ENCODE measurements at places on chromosomes 1 and 21.
A peak's percentile ranks its signal among the peaks of the same experiment; 100 is the strongest.

DNA sequence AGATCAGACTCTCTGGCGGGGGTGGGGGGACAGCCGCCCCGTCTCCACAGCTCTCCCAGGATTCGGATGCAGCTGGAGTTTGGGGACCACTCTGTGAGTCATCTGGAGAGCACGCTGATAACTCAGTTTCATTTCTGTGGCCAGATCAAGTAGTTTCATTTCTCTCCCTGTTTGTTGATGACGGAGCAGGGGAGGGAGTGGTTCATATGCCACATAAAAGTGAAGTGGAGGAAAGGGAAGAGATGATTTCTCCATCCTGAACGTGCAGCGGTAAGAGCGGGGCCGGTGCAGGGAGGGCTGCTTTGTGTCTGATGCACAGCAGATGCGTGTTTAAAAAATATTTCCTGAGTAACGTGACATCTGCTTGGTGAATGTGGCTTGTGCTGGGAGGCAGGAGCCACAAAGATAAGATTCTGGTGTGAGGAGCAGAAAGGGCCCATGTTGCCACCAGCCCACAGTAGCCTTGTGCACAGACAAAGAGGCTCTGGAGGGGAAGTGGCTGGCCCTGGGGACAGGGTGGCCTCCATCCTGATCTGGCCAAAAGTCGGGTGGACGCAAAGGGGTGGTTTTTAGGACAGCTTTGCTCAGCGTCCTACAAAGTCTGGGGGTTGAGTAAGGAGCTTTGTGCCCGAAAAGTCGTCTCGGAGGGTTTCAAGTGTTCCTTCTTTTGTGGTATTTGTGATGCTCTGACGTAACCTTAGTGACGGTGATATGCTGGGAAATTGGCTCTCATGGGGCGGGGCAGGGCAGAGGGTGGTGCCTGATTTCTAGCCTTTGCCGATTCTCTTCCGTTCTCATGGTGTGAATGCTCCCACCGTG, at the start of gene MX2:
MX2 (plus strand) TSS at position 242 of the 819 bp plus-strand sequence. CDS start 14,880 bp downstream, outside the sequence.
- H3K27ac ChIP-seq = peak within 1 kb of the TSS; percentile 85
- H3K27me3 ChIP-seq = no peaks in the 10 kb centered on the region
- H3K4me1 ChIP-seq = peaks cover 37% of the 10 kb centered on the region
- peak; percentile 74 for DNase-seq
- peak within 1 kb of the TSS; percentile 80 for H3K4me3 ChIP-seq

- H3K27me3 ChIP-seq = no peaks in the 10 kb centered on the region
- H3K4me1 ChIP-seq = peaks cover 67% of the 10 kb centered on the region
- H3K4me3 ChIP-seq = peak overlapping the region; percentile 54
- H3K27ac ChIP-seq = peak overlapping the region; percentile 5
- H3K36me3 ChIP-seq = peaks cover 4% of the 10 kb centered on the region
- no peak for DNase-seq
Measured at GRCh38 chr1:25628741-25629421, 12.3 kb downstream of the MAN1C1 start.

GRCh38 chr1:30277911-30278310, 445.5 kb downstream of the MATN1 start:
- peaks cover 9% of the 10 kb centered on the region for H3K27me3 ChIP-seq
- H3K4me3 ChIP-seq = no peak overlapping the region
- H3K36me3 ChIP-seq = no peaks in the 10 kb centered on the region
- no peak overlapping the region for H3K27ac ChIP-seq

DNA sequence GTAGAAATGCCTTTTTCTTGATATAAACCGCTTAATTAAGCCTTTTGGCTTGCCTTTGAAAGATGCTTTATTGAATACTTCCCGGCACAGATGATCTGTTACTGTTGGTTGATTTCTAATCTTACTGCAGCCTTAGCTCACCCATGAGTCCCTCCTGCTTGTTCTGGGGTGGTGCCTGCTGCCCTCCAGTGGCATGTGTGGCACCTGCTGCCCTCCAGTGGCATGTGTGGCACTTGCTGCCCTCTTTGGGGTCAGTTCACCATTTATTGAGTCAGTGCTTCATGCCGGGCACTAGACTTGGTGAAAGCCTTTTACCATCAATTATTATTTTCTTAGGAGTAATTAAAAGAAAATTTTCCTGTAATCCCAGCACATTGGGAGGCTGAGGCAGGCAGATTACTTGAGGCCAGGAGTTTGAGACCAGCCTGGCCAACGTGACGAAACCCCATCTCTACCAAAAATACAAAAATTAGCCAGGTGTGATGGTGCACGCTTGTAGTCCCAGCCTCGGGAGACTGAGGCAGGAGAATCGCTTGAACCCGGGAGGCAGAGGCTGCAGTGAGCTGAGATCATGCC, 54.3 kb downstream of the ADARB1 start:
- no peaks in the 10 kb centered on the region for H3K27me3 ChIP-seq
- H3K36me3 ChIP-seq = no peaks in the 10 kb centered on the region
- H3K4me1 ChIP-seq = peaks cover 16% of the 10 kb centered on the region
- no peak overlapping the region for H3K4me3 ChIP-seq
- DNase-seq = peak; percentile 78

DNA sequence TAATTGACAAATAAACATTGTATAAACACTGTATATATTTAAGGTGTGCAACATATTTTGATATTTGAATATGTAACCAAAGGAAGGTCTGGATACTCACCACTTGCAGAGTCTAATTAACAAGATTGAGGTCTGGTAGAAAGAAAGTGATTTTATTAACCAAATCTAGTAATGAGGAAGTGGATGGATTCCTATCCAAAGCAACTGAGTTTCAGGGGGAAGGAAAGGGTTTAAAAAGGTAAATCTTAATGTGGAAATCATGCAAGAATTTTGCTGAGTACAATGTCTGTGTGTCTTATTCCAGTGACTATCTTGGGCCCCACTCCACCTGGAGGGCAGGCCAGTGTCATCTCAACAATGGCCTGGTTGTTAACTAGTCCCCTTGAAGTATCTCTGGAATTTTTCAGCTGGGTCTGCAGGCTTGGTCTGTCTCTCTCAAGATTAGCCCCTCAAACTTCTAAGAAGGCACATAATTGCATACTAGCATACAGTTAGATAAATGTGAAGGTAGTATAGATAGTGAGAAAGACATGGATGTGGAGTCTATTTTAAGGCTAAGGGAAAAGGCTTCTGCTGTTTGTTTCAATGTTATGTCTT, 262.7 kb upstream of the RGS18 start:
- no peak overlapping the region for H3K4me3 ChIP-seq
- DNase-seq = no peak
- H3K36me3 ChIP-seq = no peaks in the 10 kb centered on the region
- no peaks in the 10 kb centered on the region for H3K4me1 ChIP-seq

GRCh38 chr1:81662913-81663526, 137.7 kb upstream of the ADGRL2 start:
- no peaks in the 10 kb centered on the region for H3K4me1 ChIP-seq
- no peak overlapping the region for H3K4me3 ChIP-seq

DNA sequence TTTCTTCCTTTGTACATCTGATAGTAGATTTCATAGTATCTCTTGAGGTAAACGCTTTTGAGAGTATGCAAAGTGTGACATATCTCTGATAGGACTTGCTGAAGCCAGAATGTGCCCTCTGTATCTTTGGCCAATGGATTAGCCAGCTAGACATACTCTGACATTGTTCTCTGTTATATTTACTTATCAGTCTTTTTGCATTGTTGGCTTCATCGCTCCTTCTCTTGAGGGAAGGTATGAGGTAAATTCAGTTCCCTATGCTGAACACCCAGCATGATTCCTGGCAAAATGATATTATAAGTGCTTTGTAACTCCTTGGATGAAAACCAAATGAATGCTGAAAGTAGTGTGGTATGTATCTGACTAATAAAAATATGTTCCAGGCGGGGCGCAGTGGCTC, 163.2 kb upstream of the CACYBP start:
- no peak for DNase-seq
- H3K4me1 ChIP-seq = no peaks in the 10 kb centered on the region
- H3K27me3 ChIP-seq = no peaks in the 10 kb centered on the region
- H3K27ac ChIP-seq = peak overlapping the region; percentile 83
- H3K4me3 ChIP-seq = no peak overlapping the region

- no peak overlapping the region for H3K4me3 ChIP-seq
- no peaks in the 10 kb centered on the region for H3K36me3 ChIP-seq
- peaks cover 5% of the 10 kb centered on the region for H3K4me1 ChIP-seq
- H3K27ac ChIP-seq = no peak overlapping the region
- DNase-seq = no peak
- no peaks in the 10 kb centered on the region for H3K27me3 ChIP-seq
Measured at GRCh38 chr1:59705466-59706302, 109.1 kb upstream of the HOOK1 start.

GRCh38 chr1:12469990-12470389, 148.0 kb downstream of the DHRS3 start:
- no peak for DNase-seq
- H3K4me1 ChIP-seq = peaks cover 85% of the 10 kb centered on the region
- no peak overlapping the region for H3K4me3 ChIP-seq

DNA sequence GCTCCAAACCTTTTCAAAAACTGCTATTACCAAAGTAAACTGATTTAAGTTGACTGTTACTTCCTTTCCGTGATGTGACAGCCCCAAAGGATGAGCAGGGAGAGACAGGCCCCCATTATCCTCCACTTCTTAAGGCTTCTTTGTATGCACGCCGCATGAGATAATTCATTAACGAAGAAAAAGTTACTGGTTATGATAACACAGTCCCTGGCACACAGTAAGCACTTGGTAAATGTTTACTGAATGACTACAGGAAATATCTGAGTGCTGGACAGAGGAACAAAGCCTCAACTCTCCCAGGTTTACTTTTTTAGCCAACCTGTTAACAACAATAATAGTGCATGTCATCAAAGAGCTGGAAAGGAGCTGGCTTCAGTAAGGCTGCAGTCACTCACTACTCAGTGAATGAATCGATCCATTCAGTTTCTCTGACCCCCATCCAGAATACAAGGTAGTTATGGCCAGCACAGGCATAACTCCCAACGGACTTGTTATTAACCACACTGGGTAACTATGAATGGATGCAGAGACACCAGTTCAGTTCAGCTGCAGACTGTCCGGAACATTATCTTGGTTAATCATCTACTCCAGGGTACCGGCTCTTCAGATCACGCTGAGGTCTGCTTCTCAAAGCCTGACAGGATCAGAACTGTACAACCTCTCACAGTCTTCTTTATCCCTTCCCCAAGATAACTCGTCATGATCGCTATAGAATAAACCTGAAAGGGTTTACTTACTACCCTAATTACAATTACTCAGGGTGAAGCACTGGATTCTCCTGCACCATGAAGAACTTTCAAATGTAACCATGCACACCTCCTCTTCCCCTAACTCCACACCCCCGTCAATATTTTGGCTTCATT, 58.3 kb downstream of the TGFBR3 start:
- no peak for DNase-seq
- H3K36me3 ChIP-seq = no peaks in the 10 kb centered on the region
- H3K4me1 ChIP-seq = peaks cover 27% of the 10 kb centered on the region
- H3K27me3 ChIP-seq = no peaks in the 10 kb centered on the region
- H3K4me3 ChIP-seq = no peak overlapping the region

DNA sequence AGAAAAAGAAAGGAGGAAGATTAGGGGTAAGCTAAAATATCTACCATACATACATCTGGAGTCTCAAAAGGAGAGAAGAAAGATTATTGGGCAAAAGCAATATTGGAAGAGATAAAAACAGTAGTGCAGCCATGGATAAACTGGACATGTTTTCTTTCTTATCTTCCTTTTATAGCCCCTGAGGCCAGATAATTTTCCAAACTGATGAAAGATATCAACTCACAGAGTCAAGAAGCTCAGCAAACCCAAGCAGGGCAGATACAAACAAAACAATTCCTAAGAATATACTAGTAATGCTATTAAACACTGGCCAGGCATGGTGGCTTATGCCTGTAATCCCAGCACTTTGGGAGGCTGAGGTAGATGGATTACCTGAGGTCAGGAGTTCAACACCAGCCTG, 5.8 kb upstream of the PSMB4 start:
- no peak overlapping the region for H3K27ac ChIP-seq
- DNase-seq = no peak
- no peaks in the 10 kb centered on the region for H3K27me3 ChIP-seq
- no peak overlapping the region for H3K4me3 ChIP-seq
- no peaks in the 10 kb centered on the region for H3K36me3 ChIP-seq
- H3K4me1 ChIP-seq = no peaks in the 10 kb centered on the region

GRCh38 chr1:62040973-62041372, 153.7 kb upstream of the L1TD1 start:
- H3K36me3 ChIP-seq = no peaks in the 10 kb centered on the region
- H3K4me3 ChIP-seq = no peak overlapping the region
- H3K27me3 ChIP-seq = no peaks in the 10 kb centered on the region
- H3K27ac ChIP-seq = no peak overlapping the region
- no peaks in the 10 kb centered on the region for H3K4me1 ChIP-seq

DNA sequence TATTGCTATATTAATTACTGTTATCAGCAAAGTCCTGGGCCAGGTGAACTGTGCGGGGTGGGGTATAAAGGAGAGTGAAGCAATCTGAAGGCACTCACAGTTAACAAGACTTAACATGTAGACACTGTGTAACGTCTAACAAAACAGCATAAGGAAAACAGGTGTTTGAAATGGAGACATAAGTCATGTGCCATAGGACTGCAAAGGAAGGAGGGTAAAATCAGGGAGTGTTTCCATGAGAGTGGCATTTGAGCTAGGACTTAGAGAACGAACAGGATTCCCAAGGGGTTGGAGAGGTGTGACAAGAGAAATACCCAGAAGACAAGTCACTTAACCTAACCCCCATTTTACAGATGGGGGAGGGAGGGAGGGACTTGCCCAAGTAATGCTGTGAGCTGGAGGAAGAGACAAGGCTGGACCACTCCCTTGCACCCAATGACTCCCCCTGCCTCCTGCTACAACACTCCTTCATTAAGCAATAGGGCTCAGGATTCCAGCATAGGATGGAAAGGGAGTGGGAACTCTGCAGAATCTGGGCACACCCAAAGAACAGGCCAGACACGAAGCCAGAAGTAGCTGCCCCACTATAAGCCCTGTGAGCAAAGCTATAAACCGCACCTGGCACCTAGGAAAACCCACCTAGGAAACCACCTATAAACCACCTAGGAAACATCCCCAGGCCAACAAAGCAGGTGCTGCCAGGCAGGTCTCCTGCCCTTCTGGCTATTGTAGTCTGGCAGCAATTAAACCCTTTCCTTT, 6.6 kb downstream of the PEF1 start:
- no peaks in the 10 kb centered on the region for H3K36me3 ChIP-seq
- H3K4me3 ChIP-seq = no peak overlapping the region
- no peak for DNase-seq
- H3K27me3 ChIP-seq = no peaks in the 10 kb centered on the region
- no peak overlapping the region for H3K27ac ChIP-seq
- H3K4me1 ChIP-seq = peaks cover 10% of the 10 kb centered on the region

GRCh38 chr1:47575855-47576757, 138.3 kb downstream of the FOXD2 start:
- H3K36me3 ChIP-seq = no peaks in the 10 kb centered on the region
- no peak overlapping the region for H3K4me3 ChIP-seq
- peaks cover 8% of the 10 kb centered on the region for H3K27me3 ChIP-seq
- no peak for DNase-seq
- no peaks in the 10 kb centered on the region for H3K4me1 ChIP-seq
- H3K27ac ChIP-seq = no peak overlapping the region

GRCh38 chr1:90963651-90964050, 58.2 kb downstream of the ZNF644 start:
- H3K4me1 ChIP-seq = peaks cover 19% of the 10 kb centered on the region
- no peak overlapping the region for H3K4me3 ChIP-seq
- no peaks in the 10 kb centered on the region for H3K27me3 ChIP-seq
